ENCODE measurements at places on chromosomes 5 and 9.

GRCh38 chr5:126357585-126358342 lies 65.4 kb upstream of the GRAMD2B start:
- DNase-seq: no peak

DNA sequence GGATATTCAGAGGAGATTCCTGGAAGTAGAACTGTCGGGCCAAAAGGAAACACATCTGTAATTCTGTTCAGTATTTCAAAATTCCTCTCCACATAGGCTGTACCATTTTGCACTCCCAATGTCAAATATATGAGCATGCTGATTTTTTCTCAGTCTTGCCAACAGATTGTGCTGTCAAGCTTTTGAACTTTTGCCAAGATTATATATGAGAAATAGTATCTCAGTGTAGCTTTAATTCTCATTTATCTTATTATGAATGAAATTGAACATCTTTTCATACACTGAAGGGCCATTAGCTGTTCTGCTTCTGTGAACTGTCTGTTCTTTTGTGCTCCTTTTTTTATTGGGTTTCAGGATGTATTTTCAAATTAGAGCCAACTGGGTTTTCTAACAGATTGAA lies 907.1 kb downstream of the MAT2B start:
- DNase-seq: no peak

- peak; percentile 23 for DNase-seq
Observed at GRCh38 chr5:64331597-64332277, 166.1 kb downstream of the RNF180 start.

- no peak for DNase-seq
Observed at GRCh38 chr9:84138541-84138940, 157.9 kb downstream of the RMI1 start.

DNA sequence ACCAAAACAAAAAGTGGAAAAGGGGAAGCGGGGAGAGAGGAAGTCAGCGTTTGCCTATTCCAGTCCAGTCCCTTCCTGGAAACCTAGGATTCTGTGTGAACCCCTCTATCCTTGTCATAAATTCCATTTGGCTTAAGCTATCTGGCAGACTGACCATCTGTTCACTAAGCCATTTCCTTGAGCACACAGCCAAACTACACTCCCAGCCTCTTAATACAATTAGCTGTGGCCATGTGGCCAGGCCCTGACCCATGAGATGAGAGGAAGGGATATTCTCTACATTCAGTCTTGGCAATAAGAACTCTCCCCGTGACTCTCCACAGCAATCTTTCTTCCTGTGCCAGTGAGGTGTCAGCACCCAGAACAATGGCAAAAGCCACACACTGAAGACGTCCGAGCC lies 424.8 kb downstream of the TLE1 start:
- peak; percentile 46 for DNase-seq

GRCh38 chr9:136762915-136763648 lies 1.2 kb downstream of the LCN15 start:
- no peak for DNase-seq

- no peak for DNase-seq
Observed at GRCh38 chr9:137456061-137456863, 2.9 kb downstream of the NSMF start.

DNA sequence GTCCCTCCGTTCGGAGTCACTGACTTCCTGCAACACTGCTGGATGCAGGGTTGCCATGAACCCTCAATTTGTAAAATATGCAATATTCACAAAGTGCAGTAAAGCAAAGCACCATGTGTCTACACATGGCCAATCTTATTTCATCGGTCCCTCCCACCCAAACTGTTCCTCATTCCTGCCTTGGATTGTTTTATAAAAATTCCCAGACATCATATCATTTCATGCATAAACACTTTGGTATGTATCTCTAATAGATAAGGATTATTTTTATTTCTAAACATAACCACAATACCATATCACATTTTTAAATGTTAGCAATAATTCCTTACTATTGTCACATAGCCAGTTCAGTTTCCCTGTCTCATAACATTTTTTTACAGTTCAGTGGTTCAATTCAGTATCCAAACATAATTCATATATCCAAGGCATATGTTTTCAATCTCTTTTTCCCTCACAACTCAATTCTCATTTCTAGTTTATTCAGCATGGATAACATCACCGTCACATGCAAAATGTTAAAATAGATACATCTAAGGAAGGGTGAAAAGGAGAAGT lies 82.0 kb upstream of the PCAT7 start:
- peak; percentile 17 for DNase-seq

- DNase-seq: no peak
Observed at GRCh38 chr5:45109062-45109461, 300.3 kb downstream of the MRPS30 start.

- DNase-seq: no peak
Observed at GRCh38 chr5:53169933-53170332, 60.4 kb upstream of the MOCS2 start.

- no peak for DNase-seq
Observed at GRCh38 chr5:134027288-134027615, 22.5 kb upstream of the VDAC1 start.

- peak; percentile 47 for DNase-seq
Observed at GRCh38 chr5:174317256-174317894, 271.9 kb downstream of the NSG2 start.

- no peak for DNase-seq
Observed at GRCh38 chr5:90131383-90132133, 278.0 kb downstream of the CETN3 start.

- no peak for DNase-seq
Observed at GRCh38 chr5:152406082-152406481, 1.0 kb upstream of the NMUR2 start.

GRCh38 chr5:1103505-1104326 lies 8.1 kb downstream of the SLC12A7 start:
- no peak for DNase-seq

DNA sequence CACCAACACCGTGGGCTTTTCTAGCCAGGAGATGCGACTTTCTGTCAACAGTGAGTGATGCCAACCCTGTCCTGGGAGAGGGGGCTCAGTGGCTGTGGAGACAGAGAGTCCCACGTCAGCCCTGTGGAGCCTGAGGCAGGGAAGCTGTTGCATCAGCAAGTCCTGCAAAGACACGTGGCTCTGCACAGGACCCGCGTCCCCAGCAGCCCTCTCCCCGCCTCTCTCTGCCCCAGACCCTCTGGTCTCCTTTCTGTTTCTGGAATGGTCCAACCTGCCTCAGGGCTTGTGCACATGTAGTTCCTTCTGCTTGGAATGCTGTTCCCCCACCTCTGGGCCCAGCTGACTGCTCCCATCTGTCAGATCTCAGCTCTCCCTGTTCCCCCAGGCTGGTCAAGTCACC lies 60.4 kb downstream of the HMCN2 start:
- no peak for DNase-seq

DNA sequence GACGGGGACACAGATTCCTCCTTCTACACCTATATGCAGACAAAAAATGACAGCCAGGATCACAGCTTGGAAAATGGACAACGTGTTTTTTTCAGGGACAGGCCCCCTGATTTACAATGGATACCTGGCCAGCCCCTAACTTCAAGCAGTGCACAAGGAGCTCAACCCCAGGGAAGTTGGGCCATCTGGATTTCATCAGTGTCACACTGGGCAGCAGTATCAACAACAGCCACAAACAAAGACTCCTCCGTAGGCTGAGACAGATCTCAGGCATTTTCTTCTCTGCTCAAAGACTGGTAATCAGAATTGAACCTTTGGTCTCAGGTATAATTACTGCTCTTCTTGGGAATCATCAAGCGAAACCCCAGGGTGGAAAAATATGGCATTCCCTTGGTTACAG lies 374.0 kb downstream of the ZNF608 start:
- DNase-seq: no peak

DNA sequence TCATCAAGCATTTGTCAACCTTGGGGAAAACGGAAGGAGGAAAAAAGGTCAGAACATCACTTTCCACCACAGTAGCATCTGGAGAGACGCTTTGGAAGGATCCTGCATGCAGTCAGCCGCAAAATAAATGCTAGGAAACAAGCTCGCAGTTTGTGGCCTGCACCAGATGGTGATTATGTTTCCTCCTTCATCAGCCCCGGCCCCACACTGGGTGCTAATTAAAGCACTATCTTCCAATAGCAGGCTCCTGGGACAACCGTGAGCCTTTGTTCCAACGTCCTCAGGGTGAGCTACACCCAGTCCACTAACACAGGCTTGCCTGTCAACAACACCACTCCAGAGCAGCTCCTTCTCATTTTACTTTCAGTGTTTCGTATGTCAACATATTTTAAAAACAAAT lies 64.0 kb downstream of the RNF130 start:
- DNase-seq: peak; percentile 26

GRCh38 chr5:154523709-154524108 lies 45.7 kb upstream of the HAND1 start:
- no peak for DNase-seq

DNA sequence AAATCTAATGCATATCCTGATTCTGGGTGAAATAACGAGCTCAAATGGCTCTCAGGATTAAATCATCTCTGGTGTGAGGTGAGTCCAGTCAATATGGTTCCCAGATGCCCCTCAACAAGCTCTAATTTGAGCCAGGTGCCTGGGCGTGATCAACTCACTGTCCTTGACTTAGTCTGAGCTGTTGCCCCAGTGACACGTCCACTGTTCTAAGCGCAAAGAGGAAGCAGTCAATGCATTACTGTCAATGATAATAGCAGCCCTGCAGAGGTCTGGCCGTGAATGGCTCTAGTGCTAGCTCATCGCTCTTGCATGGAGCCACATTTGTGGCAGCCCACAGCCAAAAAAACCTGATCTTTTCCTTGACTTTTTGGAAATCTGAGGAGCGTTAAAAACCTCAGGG lies 128.6 kb upstream of the EFNA5 start:
- no peak for DNase-seq

DNA sequence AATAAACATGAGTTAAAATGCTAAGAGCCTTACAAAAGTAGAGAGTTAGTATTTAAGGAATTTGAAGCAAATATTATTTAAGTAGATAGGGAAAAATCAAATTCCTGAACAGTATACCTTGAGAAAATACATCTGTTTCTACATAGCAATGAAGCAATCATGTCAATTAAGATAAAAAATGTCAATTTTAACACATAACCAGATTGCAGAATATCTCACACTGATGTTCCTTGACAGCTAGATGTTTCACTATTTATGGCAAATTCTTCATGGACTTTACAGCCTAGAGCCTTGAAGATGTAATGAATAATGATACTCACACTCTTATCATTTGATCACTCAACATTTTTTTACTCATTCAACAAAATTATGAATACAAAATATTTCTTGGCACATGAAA lies 708.2 kb upstream of the PTPRD start:
- no peak for DNase-seq

DNA sequence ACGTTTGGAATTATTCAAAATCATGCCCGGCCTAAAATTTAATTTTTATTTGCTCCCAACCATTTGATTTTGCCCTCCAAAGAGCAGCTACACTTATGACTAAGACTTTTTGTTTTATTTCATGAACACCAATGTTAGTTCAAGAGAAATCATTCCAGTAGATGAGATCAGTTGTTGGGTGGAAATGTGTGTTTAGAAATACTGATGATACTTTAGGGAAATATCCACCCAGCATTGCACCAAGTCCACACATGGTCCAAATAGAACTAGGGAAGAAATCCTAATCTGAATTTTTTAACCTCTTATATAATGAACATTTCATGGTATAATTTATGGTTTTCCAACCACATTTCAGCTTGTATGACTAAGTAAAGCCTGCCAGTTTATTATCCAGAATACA lies 28.3 kb upstream of the GOLPH3 start:
- DNase-seq: peak; percentile 64

- no peak for DNase-seq
Observed at GRCh38 chr5:107867266-107867665, 196.5 kb upstream of the EFNA5 start.

- no peak for DNase-seq
Observed at GRCh38 chr9:22216730-22217172, 207.6 kb upstream of the CDKN2B start.

GRCh38 chr5:64939772-64940510 lies 171.2 kb downstream of the CWC27 start:
- DNase-seq: no peak

DNA sequence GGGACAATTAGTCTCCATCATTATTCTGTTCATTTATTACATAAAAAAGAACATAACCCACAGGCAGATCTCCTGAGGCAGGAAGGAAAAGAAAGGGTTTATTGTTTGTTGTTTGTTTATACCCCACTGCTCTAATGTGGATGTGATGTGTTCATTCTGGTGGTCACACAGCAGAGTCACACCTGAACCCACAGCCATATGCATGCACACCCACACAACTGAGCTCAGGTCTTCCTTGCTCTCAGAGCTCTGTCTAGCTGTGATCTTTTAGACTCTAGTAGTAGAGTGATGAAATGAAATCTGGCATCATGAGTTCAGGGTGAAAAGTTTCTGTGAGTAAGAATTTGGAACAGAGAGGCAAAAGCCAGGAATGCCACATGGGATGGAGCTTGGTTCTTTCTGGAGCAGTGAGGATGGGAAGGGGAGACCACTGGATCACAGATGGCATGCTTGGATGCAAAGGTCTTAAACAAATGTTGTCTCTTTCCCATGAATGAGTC lies 227.0 kb downstream of the PAPPA start:
- no peak for DNase-seq

Data from muscle of back (tissue), 13 donors.